ENCODE measurements at places on chromosomes 7 and 10.

DNA sequence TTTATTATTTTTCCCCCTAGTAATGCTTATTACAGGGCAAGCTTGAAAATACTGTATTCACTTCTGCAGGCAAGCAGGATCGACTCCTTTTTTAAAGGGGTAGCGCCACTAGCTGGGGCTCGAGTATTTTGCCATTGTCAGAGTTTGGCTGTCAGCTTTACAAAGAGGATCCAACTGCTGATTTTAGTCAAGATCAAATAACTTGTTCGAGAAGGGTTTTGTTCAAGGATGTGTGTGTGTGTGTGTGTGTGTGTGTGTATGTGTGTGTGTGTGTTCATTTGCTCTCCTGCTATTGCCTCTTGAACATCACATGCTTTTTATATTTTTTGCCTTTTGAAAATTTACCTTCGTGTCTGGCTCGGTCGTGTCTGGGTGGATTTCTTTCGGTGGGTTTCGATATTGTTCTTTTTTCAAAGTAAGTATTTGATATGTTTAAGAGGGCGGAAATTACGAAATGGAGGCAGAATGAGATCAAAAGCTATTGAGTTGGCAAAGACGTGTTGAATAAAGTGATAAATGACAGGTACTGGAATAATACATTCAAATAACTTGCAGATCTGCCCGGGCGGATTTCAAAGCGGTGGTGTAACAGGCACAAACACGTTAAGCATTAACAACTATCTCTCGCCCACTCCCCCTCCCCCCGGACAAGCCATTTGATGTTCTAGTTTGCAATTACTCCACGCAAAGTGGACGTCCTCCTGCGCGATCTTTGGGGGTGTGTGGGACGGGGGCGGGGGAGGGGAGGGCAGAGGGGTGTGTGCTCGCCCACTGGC, 1.1 kb downstream of the ARID5B start:
- DNase-seq: peak; percentile 79

GRCh38 chr7:135757719-135758411, 9.3 kb upstream of the FAM180A start:
- no peak for DNase-seq

DNA sequence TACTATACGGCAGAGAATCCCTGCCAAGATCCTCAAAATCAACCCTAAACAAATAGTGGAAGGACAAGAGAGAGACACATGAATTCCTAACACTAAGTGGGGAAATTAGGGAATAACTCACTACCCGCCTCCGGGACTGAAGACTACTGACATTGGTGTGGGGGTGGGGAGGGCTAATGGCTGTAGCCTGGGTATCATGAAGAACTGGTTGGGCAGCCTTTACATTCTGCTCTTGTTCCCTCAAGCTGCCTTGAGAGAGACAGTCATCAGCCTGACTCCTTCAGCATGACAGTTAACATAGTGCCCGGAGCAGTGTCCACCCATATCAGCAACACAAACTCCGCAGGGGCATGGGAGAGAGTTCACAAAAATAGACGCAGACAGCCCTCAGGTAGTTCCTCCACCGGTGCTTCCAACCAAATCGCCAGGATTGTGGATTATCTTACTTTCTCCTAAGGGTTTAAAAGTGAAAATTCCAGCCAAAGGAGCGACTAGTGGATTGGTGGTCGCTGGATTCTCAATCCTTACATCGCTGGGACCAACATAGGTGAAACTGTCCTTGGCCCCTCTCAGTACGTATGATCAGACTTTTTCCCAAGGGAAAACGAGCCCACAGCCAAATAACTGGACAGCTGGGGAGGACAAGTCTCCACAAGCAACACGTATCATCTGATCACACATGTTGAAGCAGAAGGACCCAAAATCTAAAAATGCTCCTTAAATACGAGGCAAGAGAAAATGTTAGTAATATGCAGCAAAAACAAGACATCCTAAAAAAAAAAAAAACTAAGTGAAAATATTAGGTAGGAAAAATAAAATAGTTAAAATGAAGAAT, 22.6 kb downstream of the TMEM254 start:
- DNase-seq: no peak

DNA sequence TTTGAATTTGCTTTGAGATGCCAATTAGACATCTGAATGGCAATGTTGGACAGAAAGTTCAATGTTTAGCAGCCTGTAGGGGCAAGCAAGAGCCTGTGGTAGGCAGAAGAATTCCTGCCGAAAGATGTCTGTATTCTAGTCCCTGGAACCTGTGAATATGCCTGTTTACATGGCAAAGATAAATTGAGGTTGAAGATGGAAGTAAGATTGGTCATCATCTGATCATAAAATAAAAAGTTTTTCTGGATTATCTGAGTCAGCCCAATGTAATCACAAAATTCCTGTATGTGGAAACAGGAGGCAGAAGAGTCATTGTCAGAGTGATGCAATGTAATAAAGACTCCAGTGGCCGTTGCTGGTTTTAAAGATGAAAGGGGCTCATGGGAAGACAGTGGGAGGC, 430.5 kb downstream of the MDFIC start:
- DNase-seq: no peak

- no peak for DNase-seq
Measured at GRCh38 chr7:16989811-16990413, 108.1 kb upstream of the AGR3 start.

DNA sequence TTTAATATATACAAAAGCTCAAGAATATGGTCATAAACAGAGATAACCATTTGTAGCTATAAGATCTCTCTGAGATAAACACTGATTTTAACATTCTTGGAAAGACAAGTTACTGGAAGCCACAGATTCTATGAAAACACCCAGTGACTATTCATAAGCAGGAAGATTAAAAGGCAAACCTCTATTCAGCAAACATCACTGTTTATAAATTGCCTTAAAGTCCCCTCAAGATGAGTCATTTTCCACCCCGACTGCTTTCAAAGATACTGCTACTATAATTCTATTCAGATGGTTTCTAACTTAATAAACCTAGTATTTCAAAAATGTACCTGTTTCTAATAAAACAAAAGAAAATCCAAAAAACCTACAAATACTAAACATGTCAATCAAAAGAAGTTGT, 21.0 kb downstream of the TM9SF3 start:
- no peak for DNase-seq

DNA sequence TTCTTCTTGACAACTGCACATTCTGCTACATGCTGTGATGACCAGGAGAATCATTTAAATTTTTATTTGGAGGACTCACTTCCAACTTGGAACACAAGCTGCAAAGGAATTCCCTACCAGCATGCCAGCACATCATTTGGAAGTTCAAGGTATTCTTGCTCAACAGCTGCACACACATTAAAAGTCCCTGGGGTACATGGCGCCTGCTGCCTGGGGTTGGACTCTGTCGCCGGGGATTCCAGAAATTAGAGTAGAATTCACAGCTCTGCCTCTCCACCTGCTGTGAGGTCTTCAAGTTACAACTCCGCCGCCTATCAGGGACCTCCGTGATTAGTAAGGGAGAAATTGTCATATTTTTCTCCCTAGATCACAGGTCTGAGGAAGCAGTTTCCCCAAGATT, 1.1 kb downstream of the ZNF32 start:
- no peak for DNase-seq

GRCh38 chr10:12459340-12459739, 110.0 kb downstream of the CAMK1D start:
- DNase-seq: no peak

GRCh38 chr10:104906112-104906511, 265.0 kb downstream of the SORCS3 start:
- DNase-seq: no peak

GRCh38 chr10:114379631-114380041, 24.7 kb downstream of the AFAP1L2 start:
- DNase-seq: no peak

GRCh38 chr7:130266258-130266960, at the start of gene CPA2:
Gene CPA2, plus strand, starts transcription at chr7:130266863. Its CDS starts 19 bp downstream, at chr7:130266882.
- DNase-seq: no peak

DNA sequence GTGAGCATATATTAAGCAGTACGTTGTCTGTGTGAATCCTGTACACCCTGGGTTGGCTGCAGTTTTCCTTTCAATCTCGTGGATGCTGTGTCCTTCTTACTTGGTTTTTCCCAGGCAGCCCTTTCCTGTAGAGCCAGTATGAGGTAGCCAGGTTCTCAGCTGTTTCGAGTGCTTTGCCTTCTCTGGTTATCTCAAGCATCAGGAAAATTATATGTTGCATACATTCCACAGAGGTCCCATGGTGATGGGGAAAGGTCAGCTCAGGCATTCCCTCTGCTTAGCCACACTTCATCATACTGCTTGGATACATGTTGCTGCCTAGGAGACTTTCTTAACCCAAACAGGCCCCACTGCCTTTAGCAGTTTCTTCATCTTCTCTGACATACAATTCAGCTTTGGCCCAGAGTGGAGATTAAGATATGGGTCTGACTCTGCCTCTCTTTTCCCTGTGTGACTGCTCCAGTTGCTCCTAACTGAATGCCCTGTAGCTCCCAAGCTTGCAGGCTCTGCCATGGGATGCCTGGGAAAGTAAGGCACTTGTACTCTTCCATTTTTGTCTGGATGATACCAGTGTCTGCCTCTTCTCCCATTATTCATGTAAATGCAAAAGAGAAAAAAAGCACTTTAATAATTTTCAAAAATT, 11.3 kb downstream of the GNAI1 start:
- no peak for DNase-seq

GRCh38 chr7:155882596-155882995, 70.3 kb upstream of the SHH start:
- DNase-seq: no peak

DNA sequence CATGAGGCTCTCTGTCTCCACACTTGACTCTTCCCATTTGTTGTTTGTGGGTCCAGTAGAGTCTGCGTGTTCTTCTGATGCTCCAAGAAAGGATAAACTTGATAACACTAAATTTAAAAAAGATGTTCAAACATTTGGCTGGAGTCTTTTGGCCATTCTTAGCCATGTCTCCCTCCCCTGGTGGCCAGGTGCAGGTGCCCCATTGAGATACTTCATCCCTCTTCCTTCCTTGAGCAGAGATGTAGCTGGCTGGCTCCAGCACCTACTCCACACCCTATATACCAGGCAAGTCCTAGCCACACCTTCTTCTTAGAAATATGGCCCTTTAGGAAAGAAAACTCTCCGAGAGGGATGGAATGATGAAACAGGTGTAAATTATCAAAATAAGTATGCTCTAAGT, 103.2 kb upstream of the GJD4 start:
- DNase-seq: no peak

DNA sequence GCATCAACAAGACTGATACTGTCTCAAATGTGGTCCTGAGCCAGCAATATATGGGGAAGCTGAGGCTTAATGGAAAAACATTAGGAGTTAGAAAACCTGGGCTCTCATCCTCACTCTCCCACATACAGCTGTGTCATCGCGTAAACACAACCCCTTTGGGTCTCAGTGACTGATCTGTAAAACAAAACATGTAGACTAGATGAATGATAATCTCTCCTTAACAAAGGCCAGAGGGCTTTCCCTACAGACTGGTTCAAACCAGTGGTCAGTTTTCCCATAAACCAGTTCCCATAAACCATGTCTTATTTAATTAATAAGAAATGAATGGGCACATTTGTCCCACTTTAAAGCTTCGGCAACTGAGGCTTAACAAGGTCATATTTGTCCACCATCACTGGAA, 48.1 kb downstream of the OSBPL3 start:
- no peak for DNase-seq

DNA sequence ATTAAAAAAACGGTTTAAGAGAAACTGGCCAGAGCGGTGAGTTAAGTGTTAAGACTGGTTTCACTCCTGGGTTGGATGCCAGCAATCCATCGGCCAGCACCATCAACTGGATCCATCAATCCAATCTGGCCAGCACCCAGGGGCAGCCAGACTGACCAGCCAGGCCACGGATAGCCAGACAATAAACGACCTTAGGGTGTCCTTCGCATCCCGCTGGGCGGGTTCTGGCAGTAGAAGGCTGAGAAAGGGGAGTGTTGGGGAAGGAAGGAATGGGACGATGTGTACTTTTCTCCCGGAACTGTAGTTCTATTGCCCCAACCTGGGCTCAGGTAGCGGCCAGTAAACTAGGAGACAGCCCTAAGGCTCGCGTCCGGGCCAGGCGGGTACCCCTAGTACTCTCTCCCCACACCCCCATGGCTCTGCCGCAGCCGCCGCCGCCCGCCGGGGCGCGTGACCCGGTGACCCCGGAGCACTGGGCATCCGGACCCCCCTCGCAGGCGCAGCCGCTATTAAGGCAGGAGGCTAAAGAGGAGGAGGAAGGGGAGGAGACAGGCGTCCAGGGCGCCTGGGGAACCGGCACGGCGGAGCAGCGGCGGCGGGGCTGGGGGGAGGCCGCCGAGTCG, at the start of gene CASD1:
Gene CASD1, plus strand, starts transcription at position 546 of the 623 bp plus-strand sequence. CDS start 276 bp downstream, outside the sequence.
- DNase-seq: peak; percentile 67

DNA sequence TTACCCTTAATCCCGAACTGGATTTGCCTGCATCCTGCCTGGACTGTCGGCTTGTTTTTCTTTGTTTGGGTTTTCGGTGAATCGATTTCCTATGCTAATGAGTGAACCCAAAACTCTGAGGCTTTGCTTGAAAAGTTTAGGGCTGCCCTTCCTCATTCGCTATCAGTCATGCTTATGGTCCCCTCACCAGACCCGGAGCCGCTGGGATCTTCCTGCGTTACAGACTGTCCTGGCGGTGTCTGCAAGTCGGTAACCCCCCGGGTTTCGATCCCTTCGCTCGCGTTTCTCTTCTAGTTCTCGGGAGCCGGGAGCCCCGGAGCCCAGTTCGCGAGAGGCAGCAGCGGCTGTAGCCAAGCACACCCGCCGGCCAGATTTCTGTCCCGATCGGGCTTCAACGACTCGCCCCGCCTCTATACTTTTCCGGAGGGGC, 2.2 kb downstream of the EMX2 start:
- no peak for DNase-seq

DNA sequence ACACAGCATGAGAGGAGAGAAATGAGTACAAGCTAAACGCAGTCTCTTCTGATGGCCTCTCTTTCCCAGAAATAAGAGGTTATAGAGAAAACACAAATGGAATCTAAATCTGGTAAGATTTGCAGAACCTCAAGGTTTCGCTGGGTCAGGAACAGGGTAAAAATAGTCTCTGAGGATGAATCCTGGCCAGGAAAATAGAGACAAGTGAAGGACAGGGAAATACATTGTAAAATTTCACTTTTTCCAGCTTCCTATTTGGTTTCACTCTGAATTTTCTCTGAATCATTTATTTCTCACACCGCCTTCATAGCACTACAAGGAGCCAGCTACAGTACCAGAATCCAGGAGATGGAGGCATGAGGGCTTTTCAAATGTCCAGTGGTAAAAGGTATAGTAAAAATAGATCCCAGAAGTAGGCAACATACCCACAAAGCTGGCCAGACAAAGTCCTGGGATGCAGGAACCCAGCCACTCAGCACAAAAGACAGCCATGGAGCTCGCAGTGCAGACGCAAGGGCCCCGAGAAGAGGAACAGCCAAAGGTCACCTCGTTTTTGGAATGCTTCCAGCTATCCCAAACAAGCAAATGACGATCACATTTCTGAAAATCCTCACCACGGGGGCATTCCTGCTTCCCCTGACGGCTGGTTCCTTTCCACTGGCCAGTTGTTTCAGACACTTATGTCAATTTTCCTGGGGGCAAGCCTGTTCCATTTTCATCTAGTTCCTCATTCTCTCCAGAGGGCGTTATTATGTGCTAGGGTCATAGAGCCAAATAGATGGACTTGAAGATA, 21.5 kb upstream of the IKZF1 start:
- DNase-seq: no peak

- no peak for DNase-seq
Measured at GRCh38 chr10:110372656-110373055, 67.9 kb upstream of the SMNDC1 start.

All from stimulated activated CD4-positive, alpha-beta T cell treated with anti-CD3 and anti-CD28 coated beads, Interleukin-2, amount 100 ng/mL, for 24 hours (primary cell).